ENCODE measurements at places on chromosomes 11 and 22.

DNA sequence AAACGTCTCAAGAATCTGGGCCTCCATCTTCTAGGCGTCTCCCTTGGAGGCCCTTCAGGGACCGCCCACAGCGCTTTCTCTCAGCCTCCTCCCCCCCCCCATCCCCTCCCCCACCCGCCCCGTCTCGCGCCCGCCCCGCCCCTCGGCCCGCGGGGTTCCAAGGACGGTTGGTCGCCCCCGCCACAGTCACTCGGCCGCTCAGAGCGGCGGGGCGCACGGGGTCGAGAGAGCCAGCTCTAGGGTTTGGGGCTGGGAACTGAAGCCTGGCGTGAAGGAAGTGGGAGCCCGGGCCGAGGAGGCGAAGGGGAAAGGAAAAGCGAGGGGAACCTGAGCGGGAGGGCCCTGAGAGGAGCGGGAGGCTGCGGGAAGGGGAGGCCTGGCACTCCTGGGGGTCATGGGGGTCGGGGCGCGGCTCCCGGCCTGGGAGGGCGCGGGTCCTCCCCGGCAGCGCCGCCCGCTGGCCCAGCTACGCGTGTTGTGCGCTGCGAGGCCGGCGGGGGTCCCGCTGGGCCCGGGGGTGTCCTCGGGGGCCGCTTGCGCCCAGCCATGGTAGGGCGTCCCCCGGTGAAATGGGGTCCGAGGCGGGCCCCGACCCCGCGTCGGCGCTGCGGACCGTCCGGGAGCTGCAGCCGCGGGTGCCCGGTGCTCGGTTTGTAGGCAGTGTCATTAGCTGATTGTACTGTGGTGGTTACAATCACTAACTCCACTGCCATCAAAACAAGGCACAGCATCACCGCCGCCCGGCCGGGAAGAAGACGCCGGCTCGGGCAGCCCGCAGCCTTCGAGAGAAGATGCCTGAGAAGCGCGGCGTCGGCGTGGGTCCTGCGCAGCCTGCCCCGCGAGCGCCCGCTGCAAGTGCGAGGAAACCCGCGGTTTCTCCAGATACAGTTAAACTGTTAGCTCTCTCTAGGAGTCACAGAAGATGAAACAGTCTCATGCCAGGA, at the start of gene BTG4:
Gene BTG4, minus strand, starts transcription at position 91 of the 944 bp plus-strand sequence. CDS start 13,610 bp downstream, outside the sequence.
- peak; percentile 46 for DNase-seq

DNA sequence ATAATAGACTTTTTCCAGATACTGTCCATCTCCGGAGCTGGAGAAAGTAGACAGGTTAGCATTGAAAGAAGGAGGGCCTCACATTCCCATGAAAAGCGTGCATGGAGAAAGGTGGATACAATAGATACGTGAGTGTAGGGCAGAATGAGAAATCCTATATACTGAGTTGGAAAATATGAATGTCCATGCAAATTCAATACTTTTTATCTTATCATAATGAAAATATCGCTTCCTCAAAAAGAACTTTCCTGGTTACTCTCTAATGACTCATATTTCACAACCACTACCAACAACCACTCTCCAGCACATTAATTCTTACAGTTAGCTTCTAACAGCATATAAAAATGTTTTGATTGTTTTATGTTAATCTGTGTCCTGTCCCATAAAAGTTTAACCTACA, 22.0 kb upstream of the MS4A6A start:
- no peak for DNase-seq

DNA sequence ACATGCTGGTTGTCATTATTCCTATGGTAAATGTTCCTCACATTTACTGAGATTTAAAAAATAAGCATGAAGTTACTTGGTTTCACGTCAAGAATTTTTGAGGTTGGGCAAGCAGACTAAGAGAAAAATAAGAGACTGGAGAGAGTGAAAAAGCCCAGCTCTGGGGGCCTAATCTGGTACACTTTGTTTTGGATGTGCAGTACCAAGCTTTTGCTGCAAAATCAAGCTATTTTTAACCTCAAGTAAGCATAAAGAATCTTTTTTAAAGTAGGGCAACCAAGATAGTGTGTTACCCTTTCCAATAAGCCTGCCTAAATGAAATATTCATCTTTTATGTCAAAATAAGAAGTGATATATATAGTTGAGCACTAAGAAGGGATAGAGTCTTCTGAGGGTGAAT, 79.4 kb upstream of the ARHGAP20 start:
- DNase-seq: no peak

- DNase-seq: no peak
Measured at GRCh38 chr11:95299078-95299679, 68.2 kb upstream of the SESN3 start.

DNA sequence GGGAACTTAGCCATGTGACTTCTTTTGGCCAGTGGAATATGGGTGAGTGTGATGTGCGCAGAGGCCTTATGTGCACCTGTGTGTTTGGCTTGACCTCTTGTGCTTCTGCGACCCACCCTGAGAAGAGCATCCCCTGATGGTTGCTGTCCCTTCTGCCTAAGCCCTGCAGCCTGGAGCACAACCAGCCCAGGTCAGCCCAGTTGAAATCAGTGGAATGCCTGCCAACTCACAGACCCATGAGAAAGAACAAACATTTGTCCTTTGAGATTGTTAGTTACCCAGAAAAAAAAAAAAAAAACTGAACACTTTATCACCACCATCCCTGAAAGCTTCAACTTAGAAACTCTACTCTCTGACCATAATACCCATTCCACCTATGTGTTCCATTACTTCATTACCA, 38.5 kb downstream of the PAMR1 start:
- DNase-seq: no peak

DNA sequence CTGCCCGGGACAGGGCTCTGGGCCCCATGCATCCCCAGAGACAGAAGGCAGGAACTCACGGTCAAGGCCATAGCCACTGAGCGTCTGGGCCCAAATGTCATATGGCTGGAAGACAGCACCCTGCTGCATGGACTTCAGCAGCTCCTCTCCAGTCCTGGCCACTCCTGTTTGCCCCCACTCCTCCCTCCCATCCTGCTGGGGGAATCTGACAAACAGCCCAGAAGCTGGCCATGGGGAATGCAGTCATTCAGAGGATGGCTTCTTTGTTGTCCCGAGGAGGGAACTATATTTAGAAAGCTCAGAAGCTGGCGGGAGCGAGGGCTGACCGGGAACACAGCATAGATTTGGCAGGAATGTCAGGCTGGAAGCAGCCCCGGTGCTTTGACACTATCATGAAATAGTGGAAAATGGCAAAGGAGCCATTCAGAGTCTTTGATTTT, 35.0 kb downstream of the DKK3 start:
- peak; percentile 92 for DNase-seq

GRCh38 chr11:197741-198235, 4.9 kb downstream of the SCGB1C1 start:
- DNase-seq: peak; percentile 31

DNA sequence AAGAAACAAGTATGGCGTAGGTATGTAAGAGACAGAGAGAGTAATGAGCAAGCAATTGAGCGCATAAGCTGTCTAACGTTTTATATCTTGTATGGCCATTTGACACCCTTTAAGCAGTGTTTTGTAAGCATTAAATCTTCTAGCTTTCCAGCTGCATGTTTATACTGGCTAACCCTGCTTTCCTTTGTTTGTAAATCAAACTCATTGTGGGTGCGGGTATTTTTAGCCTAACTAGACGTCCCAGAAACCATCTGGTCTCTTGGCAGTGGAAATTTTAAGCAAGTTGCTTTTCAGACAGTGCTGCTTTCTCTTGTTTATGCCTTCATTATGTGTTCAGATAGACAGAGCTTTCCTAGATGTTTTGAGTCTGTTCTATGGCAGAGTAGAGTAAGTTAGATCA, 73.5 kb downstream of the RNF169 start:
- no peak for DNase-seq

- DNase-seq: no peak
Measured at GRCh38 chr11:83302151-83302550, 16.0 kb upstream of the CCDC90B start.

DNA sequence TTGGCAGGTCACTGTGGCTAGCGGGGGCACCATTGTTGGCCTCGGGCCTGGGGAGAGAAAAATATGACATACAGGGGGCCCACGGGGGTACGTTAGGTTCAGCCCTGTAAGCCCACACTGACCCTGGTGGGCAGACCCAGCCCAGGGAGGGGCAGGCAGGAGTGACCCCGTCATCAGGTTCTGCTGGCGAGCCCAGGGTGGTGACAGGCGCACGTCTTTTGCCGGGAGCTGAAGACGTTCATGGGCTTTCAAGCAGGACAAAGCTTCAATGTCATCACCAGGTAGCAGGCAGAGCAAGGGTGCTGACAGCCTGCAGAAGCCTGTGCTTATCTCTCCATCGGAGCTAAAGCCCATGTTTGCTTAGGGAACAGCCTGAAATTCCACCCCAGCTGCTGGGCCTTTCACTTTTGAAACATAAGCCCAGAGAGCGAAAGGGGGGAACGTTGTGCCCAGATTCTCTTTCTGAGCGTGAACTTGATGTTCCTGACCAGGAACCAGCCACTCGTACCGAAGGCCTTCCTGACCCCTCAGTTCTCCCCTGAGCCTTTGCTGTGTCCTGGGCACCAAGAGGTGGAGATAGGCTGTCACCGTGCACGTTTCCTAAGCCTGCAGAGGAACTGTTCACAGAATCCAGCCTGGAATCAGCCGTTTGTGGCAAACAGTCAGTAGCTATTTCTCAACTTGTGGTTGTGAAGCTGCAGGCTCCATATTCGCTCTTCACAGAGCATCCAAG, 74.0 kb upstream of the ATXN10 start:
- no peak for DNase-seq

- no peak for DNase-seq
Measured at GRCh38 chr22:46367707-46368191, 32.2 kb downstream of the TRMU start.

DNA sequence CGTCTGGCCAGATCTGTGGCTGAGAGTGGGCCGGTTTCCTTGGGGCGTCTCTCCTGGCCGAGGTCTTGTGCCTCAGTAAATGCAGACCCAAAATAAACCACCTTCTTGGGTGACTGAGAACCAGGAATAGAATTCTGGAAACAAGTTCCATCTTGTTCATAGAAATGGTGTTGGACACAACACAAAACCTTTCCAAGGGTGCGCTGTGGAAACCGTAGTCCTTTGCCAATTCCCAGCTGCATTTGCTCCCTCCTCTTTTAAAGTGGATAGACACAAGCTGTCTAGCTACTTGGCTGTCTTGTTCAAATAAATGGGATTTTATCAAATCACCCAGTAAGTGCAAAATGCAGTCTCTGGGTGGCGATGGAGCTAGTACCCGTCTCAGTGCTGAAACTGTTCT, 300.2 kb downstream of the SHANK2 start:
- DNase-seq: no peak

- DNase-seq: no peak
Measured at GRCh38 chr11:1397862-1398527, 8.3 kb downstream of the BRSK2 start.

- no peak for DNase-seq
Measured at GRCh38 chr11:17477361-17477760, 716 bp upstream of the ABCC8 start.

DNA sequence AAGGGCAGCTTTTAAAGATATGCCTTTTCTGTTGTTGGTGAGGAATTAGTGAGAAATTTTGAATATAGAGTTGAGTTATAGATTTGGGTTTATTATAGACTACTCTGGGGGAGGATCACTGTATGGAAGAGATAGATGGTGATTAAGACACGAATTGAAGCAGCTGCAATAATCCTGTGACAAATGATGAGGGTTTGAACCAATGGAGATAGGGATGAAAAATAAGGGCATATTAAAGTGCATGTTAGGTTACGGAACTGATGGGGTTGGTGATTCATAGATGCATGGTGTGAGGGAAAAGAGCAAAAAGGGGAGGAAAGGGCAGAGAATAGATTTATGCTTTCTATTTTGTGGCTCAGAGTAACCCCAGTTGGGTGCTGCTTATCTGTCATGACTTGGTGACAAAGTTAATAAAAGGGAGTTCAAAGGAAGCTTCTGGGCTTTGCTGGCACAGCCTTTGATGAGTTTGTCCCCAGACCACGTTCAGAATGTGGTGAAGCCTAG, 11.8 kb downstream of the C11orf87 start:
- DNase-seq: no peak

GRCh38 chr11:69984457-69985261, 93.5 kb upstream of the ANO1 start:
- no peak for DNase-seq

DNA sequence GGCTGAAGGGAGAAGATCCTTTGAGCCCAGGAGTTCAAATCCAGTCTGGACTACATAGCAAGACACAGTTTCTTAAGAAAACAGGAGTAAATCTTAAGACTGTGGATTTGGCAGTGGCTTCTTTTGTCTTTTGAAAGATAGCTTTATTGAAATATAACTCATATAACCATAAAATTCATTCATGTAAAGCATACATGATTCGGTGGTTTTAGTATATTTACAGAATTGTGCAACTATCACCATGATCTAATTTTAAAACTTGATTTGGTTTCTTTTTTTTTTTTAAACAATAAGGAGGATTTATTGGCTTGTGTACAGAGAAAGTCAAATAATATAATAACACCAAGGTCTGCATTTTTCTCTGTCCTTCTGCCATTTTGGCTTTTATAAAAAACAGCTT, 23.1 kb upstream of the PSMA1 start:
- DNase-seq: no peak

DNA sequence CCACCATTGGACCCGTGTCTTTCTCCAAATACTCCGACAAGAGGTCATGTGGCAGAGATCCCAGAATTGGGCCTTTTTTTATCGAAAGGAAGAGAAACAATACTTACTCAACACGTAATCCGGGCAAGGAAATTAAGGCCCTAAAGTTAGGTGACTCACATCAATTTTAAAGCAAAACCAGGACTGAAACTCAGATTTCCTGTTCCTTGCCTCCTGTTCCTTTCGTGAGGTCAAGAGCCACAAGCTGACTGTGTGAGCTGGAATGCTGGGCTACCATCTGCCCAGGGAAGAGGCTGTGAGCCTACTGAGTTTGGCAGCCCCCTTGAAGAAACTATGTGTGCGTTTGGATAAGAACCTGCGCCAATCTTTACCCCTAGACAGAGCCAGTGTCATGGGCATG, 27.1 kb upstream of the MRGPRX2 start:
- no peak for DNase-seq

- no peak for DNase-seq
Measured at GRCh38 chr11:16526947-16527346, 170.6 kb upstream of the SOX6 start.

GRCh38 chr11:120830085-120830620, 193.7 kb upstream of the TBCEL start:
- DNase-seq: no peak

Measured in left hindlimb (tissue), 1 donor.